ENCODE measurements at places on chromosomes 2 and 18.

DNA sequence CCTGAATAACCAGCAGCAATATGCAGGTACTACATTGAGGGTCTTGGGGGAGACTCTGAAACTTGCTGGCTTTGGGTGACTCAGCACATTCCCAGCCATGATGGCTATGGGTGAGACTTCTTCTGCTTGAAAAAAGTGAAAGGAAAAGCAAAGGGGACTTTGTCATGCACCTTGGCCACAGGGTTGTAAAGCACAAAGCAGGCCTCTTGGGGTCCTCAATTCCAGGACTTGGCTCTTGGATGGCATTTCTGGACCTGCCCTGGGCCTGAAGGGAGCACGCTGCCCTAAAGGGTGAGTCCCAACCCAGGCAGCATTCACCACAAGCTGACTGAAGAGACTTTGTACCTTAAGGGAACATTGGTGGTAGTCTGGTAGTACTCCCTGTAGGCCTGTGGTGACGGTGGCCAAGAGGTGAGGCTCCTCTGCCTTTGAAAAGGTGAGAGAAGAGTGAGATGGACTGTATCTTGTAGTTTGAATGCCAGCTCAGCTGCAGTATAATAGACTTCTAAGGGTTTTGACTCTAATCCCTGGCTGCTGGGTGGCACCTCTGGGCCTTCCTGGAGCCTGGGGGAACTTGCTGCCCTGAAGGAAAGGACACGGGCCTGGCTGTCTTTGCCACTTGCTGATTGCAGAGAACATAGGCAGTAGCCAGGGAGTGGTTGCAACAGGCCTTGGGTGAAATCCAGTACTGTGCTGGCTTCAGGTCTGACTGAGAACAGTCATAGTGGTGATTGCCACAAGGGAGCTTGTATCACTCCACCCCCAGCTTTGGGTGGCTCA, 36.5 kb upstream of the CYTIP start:
- DNase-seq: peak; percentile 53
- no peak overlapping the region for H3K27ac ChIP-seq

DNA sequence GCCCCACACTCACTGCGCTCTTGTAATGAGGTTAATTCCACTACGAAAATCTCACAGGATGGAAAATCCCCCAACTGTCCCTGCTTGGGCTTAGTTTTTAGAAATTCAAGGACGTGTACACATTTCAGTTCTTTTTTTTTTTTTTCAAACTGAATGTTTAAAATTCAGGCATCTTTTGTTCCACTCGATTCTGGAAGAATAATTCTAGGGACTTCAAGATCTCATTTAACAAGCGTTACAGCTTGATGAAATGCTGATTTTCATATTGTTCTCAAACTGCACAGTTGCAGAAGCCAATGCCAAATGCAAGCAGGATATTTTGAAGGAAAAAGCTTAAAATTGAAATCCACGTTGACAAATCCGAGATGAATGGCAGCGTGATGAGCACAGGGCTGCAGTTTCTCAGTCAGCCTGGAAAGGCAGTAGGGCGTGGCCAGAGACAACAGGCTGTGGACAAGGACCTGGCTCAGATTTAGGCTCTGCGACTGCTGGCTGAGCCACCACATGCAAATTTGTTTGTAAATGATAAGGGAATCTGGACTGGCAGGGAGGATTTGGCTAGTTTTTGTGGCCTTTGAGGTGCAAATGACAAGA, 128.1 kb upstream of the MYCN start:
- H3K4me1 ChIP-seq: no peaks in the 10 kb centered on the region
- H3K4me3 ChIP-seq: no peak overlapping the region
- DNase-seq: no peak

- no peaks in the 10 kb centered on the region for H3K36me3 ChIP-seq
- no peak for DNase-seq
- no peak overlapping the region for H3K4me3 ChIP-seq
- no peak overlapping the region for H3K27ac ChIP-seq
Observed at GRCh38 chr18:26771524-26771923, 94.0 kb downstream of the AQP4 start.

- H3K4me3 ChIP-seq: no peak overlapping the region
- DNase-seq: no peak
- H3K36me3 ChIP-seq: no peaks in the 10 kb centered on the region
- H3K4me1 ChIP-seq: no peaks in the 10 kb centered on the region
Observed at GRCh38 chr2:162226836-162227235, 16.4 kb downstream of the FAP start.

DNA sequence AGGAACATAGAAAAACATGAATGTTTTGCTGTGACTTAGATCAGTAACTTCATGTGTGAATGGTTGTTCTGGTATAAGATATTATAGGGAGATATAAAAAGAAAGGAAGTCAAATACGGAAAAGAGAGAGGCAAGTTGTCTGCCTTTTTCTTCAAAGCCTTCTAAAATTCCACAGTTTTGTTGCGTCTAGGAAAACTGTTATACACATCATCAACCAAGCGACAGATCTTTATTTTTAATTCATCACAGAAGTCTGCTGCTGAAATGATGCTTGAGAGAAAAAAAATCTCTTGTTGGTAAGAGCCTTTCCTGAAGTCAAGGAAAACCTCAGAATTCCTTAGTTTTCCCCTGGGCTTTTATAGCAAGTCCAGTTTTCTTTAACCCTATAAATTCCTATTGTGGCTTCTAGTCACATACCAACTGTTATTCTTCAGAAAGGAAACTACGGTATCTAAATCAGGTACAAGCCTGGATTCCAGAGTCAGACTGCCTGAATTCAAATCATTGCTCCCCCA, 36.3 kb upstream of the TANC1 start:
- H3K4me1 ChIP-seq: no peaks in the 10 kb centered on the region
- H3K36me3 ChIP-seq: no peaks in the 10 kb centered on the region
- H3K4me3 ChIP-seq: no peak overlapping the region
- H3K27me3 ChIP-seq: no peaks in the 10 kb centered on the region
- no peak for DNase-seq

- H3K27ac ChIP-seq: no peak overlapping the region
- H3K4me3 ChIP-seq: no peak overlapping the region
- no peak for DNase-seq
- H3K36me3 ChIP-seq: no peaks in the 10 kb centered on the region
Observed at GRCh38 chr2:115596659-115597375, 1154.4 kb downstream of the DPP10 start.

- DNase-seq: peak; percentile 63
- H3K27me3 ChIP-seq: no peaks in the 10 kb centered on the region
- H3K4me3 ChIP-seq: no peak overlapping the region
- no peak overlapping the region for H3K27ac ChIP-seq
- H3K36me3 ChIP-seq: no peaks in the 10 kb centered on the region
- peaks cover 7% of the 10 kb centered on the region for H3K4me1 ChIP-seq
Observed at GRCh38 chr2:9757501-9758264, 85.6 kb upstream of the TAF1B start.

GRCh38 chr2:144943986-144944385, 424.1 kb upstream of the ZEB2 start:
- H3K27ac ChIP-seq: peak overlapping the region; percentile 20
- no peaks in the 10 kb centered on the region for H3K27me3 ChIP-seq
- no peaks in the 10 kb centered on the region for H3K4me1 ChIP-seq
- H3K4me3 ChIP-seq: no peak overlapping the region

GRCh38 chr2:72827966-72828646, 2.3 kb upstream of the EXOC6B start:
- no peak overlapping the region for H3K4me3 ChIP-seq
- no peaks in the 10 kb centered on the region for H3K36me3 ChIP-seq
- no peak for DNase-seq
- no peaks in the 10 kb centered on the region for H3K27me3 ChIP-seq

DNA sequence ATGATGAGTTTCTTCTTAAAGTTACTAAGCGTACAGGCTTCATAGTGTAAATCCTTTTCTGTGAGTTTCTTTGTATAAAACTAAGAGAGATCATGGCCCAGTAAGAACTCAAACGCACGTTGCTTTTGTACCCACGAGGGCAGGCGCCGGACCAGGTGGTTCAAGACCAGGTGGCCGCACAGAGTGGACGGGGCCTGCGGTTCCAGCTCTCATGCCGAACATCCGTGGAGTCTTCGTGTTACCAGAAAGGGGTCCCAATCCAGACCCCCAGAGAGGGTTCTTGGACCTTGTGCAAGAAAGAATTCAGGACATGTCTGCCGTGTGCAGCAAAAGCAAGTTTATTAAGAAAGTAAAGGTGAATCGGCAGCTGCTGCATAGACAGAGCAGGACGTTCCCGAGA, 53.0 kb downstream of the KCNG2 start:
- no peak overlapping the region for H3K4me3 ChIP-seq
- DNase-seq: peak; percentile 21
- no peaks in the 10 kb centered on the region for H3K4me1 ChIP-seq
- H3K36me3 ChIP-seq: no peaks in the 10 kb centered on the region
- no peaks in the 10 kb centered on the region for H3K27me3 ChIP-seq
- no peak overlapping the region for H3K27ac ChIP-seq

GRCh38 chr2:9735335-9735734, 104.5 kb upstream of the YWHAQ start:
- no peaks in the 10 kb centered on the region for H3K36me3 ChIP-seq
- no peak for DNase-seq
- no peak overlapping the region for H3K4me3 ChIP-seq
- H3K4me1 ChIP-seq: peaks cover 7% of the 10 kb centered on the region
- no peak overlapping the region for H3K27ac ChIP-seq

- no peaks in the 10 kb centered on the region for H3K36me3 ChIP-seq
- H3K4me1 ChIP-seq: no peaks in the 10 kb centered on the region
- no peak overlapping the region for H3K4me3 ChIP-seq
- H3K27ac ChIP-seq: no peak overlapping the region
Observed at GRCh38 chr18:35998967-35999366, 26.5 kb downstream of the RMP24 start.

- no peak overlapping the region for H3K4me3 ChIP-seq
- H3K27me3 ChIP-seq: no peaks in the 10 kb centered on the region
- H3K4me1 ChIP-seq: no peaks in the 10 kb centered on the region
- H3K27ac ChIP-seq: no peak overlapping the region
Observed at GRCh38 chr18:25795213-25795612, 295.2 kb downstream of the SS18 start.

- H3K27me3 ChIP-seq: no peaks in the 10 kb centered on the region
- H3K4me1 ChIP-seq: no peaks in the 10 kb centered on the region
- no peak overlapping the region for H3K27ac ChIP-seq
Observed at GRCh38 chr2:165064743-165065142, 109.4 kb upstream of the SLC38A11 start.

DNA sequence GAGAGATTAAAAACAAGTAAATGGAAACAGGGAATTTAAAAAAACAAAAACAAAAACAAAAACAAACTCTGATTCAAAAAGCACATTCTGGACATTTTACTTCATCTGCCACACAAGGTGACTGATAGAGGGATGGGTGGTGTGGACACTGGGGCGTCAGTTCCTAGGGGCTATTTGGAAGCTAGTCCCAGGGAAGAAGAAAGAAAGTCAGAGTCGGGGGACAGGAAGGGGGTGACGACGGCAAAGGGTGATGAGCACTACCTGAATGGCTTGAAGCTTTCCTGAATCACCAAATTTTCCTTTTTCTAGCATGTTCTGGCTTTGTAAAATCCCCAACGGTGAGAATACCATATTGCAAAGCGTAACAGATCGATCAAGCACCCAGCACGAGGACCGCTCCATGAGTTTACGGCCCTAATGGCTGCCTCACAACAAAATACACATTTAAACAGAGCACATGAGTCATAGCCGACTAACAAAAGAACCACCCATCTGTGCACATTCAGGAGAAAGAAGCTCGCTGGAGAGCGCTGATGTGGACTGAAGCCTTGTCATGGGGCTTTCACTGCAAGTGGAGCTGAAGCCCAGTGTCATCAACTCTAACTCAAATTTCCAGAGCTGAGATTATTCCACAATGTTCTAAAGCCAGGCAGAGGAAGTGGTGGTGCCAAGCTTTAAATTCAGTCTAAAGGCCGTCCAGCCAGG, 178.9 kb downstream of the LNPK start:
- DNase-seq: no peak
- no peak overlapping the region for H3K4me3 ChIP-seq

DNA sequence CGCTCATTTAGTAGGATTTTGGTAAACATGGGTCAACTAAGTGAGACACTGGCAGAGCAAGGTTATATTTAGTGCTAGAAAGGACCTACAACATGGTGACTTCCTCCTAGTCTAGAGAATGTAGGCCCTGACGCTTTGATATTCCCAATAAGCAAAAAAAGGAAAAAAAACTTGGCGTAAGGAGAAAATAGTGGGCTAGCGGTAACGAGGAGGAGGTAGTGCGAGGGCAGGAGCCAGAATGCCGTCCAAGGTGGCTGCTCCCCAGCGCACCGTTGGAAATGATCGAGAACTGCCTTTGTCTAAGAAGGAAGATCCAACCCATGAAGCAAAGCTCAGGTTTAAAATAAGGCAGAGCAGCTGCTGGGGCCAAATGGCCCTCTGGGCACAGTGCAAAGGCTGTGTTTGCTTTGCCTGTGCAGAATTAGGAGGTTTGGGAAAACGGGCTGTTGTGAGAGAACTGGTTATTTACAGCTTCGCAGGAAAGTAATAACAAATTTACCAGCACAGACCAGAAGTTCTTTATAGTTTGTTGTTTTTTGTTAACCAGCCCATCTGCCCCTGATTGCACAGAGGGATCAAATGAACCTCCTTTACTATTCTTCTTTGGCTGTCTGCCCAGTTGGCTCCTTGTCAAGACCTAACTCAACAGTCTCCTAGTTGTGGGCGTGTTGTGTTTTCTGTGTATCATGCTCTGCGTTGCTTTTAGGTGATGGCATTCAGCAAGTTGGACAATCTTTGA, 86.6 kb downstream of the ITGB1BP1 start:
- H3K36me3 ChIP-seq: no peaks in the 10 kb centered on the region
- H3K27ac ChIP-seq: no peak overlapping the region
- H3K4me3 ChIP-seq: no peak overlapping the region
- no peaks in the 10 kb centered on the region for H3K27me3 ChIP-seq
- peaks cover 2% of the 10 kb centered on the region for H3K4me1 ChIP-seq
- DNase-seq: peak; percentile 83

DNA sequence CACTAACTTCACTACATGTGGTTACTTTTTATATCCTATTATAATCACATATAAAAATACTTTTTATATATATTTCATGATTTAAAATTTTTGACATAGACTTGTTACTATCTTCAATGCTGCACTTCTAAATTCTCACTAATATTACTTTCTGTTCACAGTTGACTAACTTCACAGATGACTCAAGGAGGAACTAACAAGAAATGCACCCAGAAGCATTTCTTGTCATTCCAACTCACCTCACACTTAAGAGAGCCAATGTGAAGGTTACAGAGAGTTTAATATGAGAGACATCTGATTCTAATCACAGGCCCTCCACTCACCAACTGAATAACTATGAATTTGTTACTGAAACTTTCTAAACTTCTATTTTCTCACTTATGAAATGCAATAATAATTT, 399.8 kb upstream of the SLC8A1 start:
- DNase-seq: no peak
- no peaks in the 10 kb centered on the region for H3K4me1 ChIP-seq
- H3K36me3 ChIP-seq: no peaks in the 10 kb centered on the region

- DNase-seq: no peak
- no peaks in the 10 kb centered on the region for H3K36me3 ChIP-seq
- no peaks in the 10 kb centered on the region for H3K27me3 ChIP-seq
- H3K4me3 ChIP-seq: no peak overlapping the region
Observed at GRCh38 chr18:48190994-48191393, 218.2 kb downstream of the ZBTB7C start.

- no peak overlapping the region for H3K4me3 ChIP-seq
- peaks cover 7% of the 10 kb centered on the region for H3K4me1 ChIP-seq
- H3K36me3 ChIP-seq: no peaks in the 10 kb centered on the region
Observed at GRCh38 chr2:96140941-96141623, 2.8 kb upstream of the ASTL start.

Data from left lung (tissue), 14 donors.